Pericardium fibroblast (primary cell): ENCODE measurements at places on chromosomes 4 and X. TPM values are rescaled to one million over a fixed set of nuclear protein-coding genes. Genes with fewer than 3 reads are reported as not detected.

VCX gene
- total RNA-seq: not detected in 2 replicates

P2RY10 gene
- not detected in 2 replicates for total RNA-seq

ZDHHC9 gene
- 28.2 and 41.0 TPM in 2 replicates for total RNA-seq

ADH1B gene
- 64.5 and 317 TPM in 2 replicates for total RNA-seq

TRPC3 gene
- 0.09 TPM in 1 of 2 replicates, not detected in the other for total RNA-seq

MAGEC1 gene
- not detected in 2 replicates for total RNA-seq

DOK7 gene
- 0.09 TPM in 1 of 2 replicates, not detected in the other for total RNA-seq

IL3RA gene
- total RNA-seq: not detected in 2 replicates

AFM gene
- total RNA-seq: not detected in 2 replicates

CT45A7 gene
- total RNA-seq: not detected in 2 replicates

PAGE2B gene
- not detected in 2 replicates for total RNA-seq

SLC6A14 gene
- not detected in 2 replicates for total RNA-seq

ZAR1 gene
- total RNA-seq: 2.0 TPM in 1 of 2 replicates, not detected in the other

PPEF2 gene
- total RNA-seq: not detected in 2 replicates

RADX gene
- total RNA-seq: 1.1 TPM in 1 of 2 replicates, not detected in the other

SLC30A9 gene
- 35.2 and 41.5 TPM in 2 replicates for total RNA-seq

CDK16 gene
- 63.8 and 86.1 TPM in 2 replicates for total RNA-seq

PGM2 gene
- 16.4 and 24.3 TPM in 2 replicates for total RNA-seq

LETM1 gene
- total RNA-seq: 32.2 and 34.7 TPM in 2 replicates

CXCL6 gene
- total RNA-seq: 3.2 and 18.8 TPM in 2 replicates

GLRA3 gene
- not detected in 2 replicates for total RNA-seq

JCHAIN gene
- 0.35 TPM in 1 of 2 replicates, not detected in the other for total RNA-seq

TBC1D19 gene
- total RNA-seq: 9.1 and 24.3 TPM in 2 replicates

CHIC2 gene
- total RNA-seq: 37.8 and 61.8 TPM in 2 replicates

TREX2 gene
- 6.0 and 13.3 TPM in 2 replicates for total RNA-seq

BEX1 gene
- 3.2 TPM in 1 of 2 replicates, not detected in the other for total RNA-seq
